ENCODE measurements at places on chromosomes 12 and 14.

DNA sequence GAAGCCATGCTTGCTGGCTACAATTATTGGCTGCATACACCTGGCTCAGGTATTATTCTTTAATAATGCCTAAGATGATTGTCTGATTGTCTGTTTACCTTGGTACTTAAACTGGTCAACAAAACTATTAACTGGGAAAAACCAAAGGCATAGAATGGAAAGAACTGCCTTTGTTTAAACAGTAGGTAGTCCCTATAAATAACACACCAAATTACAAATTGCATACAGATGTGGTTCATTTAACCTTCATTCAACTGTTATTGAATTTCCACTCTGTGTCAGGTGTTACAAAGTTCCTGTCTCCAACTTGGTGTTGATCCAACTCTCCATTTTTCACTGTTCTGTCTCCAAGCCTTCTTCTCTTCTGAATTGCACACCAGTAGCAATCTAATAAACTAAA, 79.8 kb upstream of the FSCB start:
- DNase-seq, result no peak

DNA sequence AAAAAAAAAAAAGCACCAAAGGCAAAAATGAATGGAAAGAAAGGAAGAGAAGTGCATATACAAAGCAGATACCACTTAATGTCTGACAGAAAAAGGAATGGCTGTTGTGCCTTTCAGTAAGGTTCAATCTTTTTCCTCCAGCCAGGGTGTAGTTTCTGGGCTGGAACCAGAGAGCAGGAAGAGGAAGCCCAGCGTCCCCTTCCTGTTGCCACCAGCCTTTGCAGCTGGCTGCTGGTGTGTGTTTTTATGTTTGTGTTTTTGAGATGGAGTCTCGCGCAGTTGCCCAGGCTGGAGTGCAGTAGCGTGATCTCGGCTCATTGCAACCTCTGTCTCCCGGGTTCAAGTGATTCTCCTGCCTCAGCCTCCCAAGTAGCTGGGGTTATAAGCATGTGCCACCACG, 64.6 kb upstream of the LTA4H start:
- DNase-seq, result no peak

- DNase-seq, result no peak
These were observed 12.7 kb downstream of the PPP2R5C start for GRCh38 chr14:101774006-101774795.

DNA sequence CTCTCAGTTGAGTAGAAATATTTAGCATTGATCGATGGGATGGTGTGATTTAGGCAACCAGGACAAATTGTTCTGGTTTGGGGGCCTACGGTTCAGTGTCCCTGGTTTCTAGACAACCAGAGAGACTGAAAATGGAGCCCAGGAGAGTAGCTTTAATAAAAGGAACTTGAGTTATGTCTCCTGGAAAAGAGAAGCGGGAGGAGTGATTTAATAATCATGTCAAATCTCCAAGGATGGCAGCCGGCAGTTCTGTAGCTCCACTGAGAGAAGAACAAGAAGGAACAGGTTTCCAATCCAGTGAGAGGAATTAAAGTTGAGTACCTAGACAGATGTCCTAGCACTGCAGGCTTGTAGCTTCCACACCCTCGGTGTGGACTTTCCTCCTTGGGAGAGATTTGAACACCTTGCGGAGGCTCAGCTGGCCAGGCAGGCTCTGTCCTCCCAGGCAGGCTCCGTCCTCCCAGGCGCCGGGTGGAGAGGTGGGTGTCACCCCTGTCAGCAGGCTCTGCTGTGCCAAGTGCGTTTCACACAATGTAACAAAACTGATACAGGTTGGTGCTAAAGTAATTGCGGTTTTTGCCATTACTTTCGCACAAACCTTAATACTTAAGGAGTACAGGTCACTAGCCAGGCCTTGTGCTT, 45.9 kb downstream of the SLC6A12 start:
- no peak for DNase-seq

- DNase-seq, result no peak
These were observed 106.9 kb downstream of the SCARB1 start for GRCh38 chr12:124756760-124757159.

GRCh38 chr14:90444077-90444696, 47.4 kb downstream of the CALM1 start:
- DNase-seq, result no peak

DNA sequence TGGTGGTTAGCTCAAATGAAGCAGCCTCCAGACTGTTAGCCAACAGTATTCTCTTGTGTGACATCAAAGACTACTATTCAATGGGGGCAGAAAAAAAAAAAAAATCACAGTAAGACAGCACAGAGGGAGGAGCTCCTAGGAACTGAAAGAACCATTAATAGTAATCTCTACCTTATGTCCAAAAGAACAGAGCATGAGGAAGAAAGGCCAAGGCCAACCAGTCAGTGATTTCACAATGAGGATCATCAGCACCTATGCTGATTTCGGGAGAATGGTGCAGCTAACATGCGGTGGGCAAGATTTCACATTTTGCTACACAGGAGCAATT, 66.3 kb upstream of the SOX5 start:
- no peak for DNase-seq

GRCh38 chr12:95443459-95443858, 30.5 kb upstream of the METAP2 start:
- no peak for DNase-seq

DNA sequence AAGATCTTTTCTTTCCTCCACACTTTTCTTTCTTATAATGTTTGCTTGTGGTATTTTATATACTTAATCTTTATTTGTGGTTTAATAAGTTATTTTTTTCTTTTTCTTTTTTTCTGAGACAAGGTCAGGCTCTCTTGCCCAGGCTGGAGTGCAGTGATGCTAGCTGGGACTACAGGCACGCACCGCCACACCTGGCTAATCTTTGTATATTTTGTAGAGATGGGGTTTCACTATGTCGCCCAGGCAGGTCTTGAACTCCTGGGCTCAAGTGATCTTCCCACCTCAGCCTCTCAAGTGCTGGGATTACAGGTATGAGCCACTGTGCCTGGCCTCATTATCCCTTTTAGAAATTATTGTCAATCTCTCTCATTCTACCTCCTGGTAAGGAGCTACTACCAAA, 87.1 kb downstream of the SCFD1 start:
- no peak for DNase-seq

GRCh38 chr12:43742106-43742505, 16.5 kb downstream of the PUS7L start:
- no peak for DNase-seq

DNA sequence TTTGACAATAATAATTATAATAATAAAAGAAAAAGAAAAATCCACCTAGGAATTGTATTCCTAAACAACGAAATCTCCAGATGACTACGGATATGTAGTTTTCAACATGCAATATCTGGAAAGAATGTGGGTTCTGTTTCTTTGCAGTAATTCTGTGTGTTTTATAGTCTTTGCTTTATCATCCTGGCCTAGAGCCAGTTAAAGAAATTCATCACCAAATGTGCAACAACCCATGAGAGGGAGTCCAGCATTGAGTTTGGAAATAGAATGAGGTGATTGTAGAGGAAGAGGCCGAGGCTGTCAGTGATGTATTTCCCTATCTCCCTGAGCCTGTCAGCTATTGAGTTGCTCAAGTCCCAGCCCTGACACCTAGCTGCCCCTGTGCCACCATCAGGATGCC, 200.5 kb upstream of the DCN start:
- no peak for DNase-seq

DNA sequence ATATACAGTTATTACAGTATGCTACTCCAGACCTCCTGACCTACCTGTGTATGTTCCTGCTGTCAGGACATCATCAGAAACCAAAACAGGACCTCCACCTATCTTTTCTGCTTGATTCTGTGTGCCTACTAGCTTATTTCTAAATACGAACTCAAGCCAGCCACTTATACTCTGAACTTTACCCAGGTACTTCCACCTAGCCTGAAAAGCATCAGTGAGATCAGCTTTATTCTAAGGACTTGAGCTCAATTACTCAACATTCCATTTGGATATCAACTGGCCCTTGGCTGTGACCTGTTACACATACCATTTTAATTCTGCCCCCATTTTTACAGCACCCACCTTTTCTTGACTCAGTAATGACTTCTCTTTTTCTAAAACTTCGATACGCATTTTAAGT, 29.2 kb downstream of the TRIP11 start:
- no peak for DNase-seq

DNA sequence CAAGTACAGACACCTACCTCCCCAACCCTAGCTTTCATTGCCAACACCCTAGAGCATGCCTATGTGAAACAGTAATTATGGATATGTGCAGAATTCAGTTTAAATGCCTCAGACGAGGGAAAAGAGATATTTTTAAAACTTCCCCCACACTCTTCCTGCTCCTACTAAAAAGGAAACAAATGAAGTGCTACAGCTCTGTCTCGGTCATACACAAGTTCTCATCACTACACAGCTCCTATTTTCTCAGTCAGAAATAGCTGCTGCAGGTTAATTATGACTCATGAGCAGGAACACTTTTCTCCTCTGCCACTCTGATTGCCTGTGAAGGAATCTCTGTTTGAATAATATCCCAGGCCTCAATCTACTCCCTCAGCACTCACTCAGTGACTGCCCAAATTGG, 703.6 kb upstream of the FLRT2 start:
- no peak for DNase-seq

DNA sequence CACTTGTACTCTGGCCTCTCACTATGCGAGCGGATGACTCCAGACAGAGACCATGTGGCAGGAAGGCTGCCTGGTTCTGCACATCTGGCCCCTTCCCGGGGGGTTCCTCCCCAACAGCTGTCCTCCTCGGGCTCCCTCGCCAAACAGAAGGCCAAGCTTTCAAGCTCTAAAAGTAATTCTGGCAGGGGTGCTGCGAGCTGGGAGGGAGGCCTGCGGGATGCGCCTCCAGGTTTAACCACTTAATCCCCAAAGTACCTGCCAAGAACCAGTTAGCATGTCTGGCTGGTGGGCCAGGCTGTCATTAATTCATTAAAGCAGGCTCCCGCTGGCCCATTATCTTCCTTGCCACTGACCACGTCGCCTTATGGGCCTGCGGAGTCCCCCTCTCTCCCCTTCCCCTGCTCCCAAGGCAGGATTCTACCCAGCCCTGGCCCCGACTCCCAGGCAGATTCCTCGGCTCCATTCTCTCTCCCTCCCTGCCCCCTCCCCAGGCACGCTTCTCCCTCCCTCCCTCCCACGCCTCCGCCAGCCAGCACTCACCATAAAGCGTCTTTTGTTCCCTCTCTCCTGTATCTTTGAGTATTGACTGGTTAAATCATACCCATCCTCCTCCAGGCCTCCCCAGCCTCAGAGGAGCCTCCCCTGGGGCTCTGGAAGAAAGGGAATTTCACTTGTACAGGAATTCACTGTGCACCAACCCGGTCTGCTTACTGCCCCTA, 4.9 kb downstream of the HRK start:
- no peak for DNase-seq

GRCh38 chr12:84994426-84994825, 41.7 kb downstream of the TSPAN19 start:
- DNase-seq, result no peak

GRCh38 chr12:14214495-14214894, 151.0 kb upstream of the ATF7IP start:
- DNase-seq, result no peak

- DNase-seq, result no peak
These were observed 11.7 kb upstream of the CREBL2 start for GRCh38 chr12:12599750-12600643.

GRCh38 chr12:65217086-65217485, 47.7 kb downstream of the LEMD3 start:
- DNase-seq, result no peak

DNA sequence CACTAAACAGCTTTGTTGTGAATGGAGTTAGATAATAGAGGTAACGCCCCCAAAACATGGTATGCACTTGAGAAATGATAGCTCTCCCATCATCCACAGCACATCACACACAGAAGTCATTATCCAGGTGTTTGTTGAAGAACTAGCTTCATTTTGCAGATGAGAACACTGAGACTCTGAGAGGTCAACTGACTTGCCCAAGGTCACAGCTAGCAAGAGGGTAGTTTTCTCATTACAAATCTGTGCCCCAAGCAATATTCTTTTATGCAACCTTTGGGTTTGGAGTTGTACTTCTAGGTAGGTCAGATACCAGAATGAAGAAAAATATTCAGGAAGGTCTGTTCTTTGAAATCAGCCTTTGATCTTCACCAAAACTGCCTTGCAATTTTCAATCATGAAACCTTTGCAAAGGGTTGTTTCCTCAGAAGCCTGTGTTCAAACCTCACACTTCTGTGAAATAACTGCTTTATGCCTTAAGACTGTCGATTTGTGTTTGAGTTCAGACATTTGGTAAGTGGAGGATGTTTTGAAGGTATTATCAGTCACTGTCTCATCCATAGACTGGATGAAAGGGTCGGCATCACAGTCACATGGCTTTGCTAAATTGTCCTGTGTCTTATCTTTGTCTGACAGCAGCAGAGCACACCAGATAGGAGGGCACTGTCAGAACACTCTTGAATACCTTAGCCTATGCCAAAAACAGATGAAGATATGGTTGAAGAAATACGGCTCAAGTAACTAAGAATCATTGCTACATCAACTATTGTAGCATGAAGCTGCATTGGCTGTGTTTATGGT, 233.2 kb upstream of the BTG1 start:
- DNase-seq, result no peak

GRCh38 chr14:36313206-36313605, 7.2 kb downstream of the MBIP start:
- DNase-seq, result no peak

GRCh38 chr12:116773276-116773731, 35.2 kb downstream of the RNFT2 start:
- no peak for DNase-seq

DNA sequence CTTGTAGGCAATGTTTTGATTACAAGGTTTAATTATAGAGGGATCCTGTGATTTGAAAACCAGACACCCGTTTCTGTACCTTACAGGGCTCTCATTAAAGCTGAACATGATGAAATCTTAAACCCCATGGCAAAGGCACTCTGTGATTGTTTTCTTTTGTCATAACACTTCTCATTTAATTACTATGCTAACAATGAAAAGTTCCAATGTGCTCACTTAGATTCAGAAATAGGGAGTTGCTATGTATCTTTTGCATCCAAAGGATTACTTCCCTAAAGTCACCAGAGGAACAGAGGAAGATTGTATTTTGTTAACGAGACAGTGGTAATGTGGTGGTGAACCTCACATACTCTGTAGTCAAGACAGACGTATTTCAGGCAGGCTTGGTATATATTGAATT, 81.5 kb upstream of the MYF6 start:
- DNase-seq, result no peak

DNA sequence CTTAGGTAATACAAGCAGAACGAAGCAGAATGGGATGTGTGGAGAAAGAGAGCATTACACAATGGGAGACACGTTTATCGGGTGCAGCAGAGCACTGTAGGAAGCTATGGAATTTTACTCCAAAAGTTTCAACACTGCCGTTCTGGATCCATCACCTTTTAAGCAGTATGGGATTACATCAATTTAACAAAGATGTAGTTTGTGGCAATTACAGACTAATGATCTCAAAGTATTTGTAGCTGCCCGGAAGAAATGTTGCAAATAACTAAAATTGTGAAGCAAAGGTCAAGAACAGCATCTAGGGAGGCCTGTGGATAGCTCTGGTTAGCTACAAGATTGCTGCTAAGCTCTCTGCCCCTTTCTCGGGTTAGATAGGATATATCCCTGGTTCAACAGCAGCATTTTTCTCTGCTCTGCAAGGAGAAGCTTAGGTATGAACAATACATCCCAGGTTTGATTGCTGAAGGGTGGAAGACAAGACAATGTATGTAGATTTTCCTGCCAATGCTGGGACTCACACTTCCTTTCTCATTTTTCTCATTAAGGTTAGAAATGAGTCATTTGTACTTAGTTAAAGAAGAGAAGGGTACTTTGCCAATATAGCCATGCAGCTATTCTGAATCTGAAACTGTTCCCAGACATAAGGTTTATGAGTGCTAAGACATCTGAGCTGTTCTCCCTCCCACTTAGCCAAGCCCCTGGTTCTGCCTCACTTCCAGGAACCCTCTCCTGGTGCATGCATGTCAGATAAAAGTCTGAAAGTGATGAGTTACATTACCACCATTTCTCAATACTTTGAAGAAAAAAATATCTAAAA, 75.0 kb upstream of the HIF1A start:
- no peak for DNase-seq
